Placental pericyte (primary cell): ENCODE measurements at places on chromosomes 5 and 9. TPM values are rescaled to one million over a fixed set of nuclear protein-coding genes. Genes with fewer than 3 reads are reported as not detected.

PAPPA gene
- 357 and 427 TPM in 2 replicates for total RNA-seq

LCN10 gene
- not detected in 2 replicates for total RNA-seq

PLAC8L1 gene
- not detected in 2 replicates for total RNA-seq

RBM18 gene
- total RNA-seq, result 11.0 and 11.2 TPM in 2 replicates

CXCL14 gene
- 0.14 TPM in 1 of 2 replicates, not detected in the other for total RNA-seq

LHX3 gene
- not detected in 2 replicates for total RNA-seq

CCL19 gene
- total RNA-seq, result not detected in 2 replicates

TRIO gene
- total RNA-seq, result 181 and 371 TPM in 2 replicates

TRPM3 gene
- under 0.01 and 0.22 TPM in 2 replicates for total RNA-seq
